ENCODE measurements at places on chromosomes 12 and 14.

GRCh38 chr12:94200695-94201094 lies 52.3 kb downstream of the PLXNC1 start:
- no peak for DNase-seq

- no peak for DNase-seq
Measured at GRCh38 chr14:64815257-64815656, 64.5 kb downstream of the SPTB start.

DNA sequence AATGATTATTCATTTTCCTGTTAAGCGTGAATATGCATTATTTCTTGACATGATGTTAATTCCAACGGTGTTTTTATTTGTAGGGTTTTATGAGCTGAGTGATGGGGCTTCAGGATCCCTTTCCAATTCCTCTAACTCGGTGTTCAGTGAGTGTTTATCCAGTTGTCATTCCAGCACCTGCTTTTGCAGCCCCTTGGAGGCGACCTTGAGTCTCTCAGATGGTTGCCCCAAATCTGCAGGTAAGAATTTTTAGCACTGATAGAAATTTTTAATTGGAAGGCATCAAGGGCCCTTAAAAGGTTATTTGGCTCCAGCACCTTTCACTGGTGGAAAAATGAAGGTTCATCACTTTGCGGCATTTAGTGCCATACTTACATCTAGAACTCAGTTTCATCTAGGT lies 3.7 kb downstream of the DACT1 start:
- no peak for DNase-seq

- no peak for DNase-seq
Measured at GRCh38 chr12:47610686-47611252, 95.1 kb downstream of the RPAP3 start.

DNA sequence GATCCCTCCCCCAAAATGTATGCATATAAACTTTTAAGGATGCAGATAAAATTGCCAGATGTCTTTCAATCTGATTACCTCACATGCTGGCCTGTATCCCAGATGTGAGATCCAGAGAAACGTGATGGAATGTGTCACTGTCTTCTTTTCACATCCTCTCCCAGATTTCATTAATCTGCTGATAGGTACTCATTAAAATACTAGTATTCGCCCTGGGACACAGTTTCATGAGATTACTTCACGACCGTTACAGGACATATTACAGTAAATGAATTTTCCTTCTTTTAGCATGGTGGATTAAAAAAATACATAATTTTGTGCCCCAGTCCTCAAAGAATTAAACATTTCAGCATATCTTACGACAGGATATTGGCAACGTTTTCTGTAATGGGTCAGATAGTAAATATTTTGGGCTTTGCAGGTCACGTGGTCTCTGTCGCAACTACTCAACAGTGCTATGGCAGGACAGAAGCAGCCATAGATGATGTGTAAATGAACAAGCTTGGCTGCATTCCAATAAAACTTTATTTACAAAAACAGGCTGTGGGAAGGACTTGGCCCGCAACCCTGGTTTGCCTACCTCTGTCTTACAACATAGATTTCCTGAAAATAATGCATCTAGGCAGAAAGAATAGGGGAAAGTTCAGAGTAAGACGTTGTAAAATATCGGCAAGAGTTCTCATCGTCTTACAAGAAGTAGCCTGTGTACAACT lies 156.0 kb upstream of the DIO3 start:
- DNase-seq, result no peak

GRCh38 chr12:74963304-74963703 lies 246.3 kb downstream of the KCNC2 start:
- DNase-seq, result no peak

- no peak for DNase-seq
Measured at GRCh38 chr14:96139169-96139568, 65.5 kb upstream of the BDKRB2 start.

DNA sequence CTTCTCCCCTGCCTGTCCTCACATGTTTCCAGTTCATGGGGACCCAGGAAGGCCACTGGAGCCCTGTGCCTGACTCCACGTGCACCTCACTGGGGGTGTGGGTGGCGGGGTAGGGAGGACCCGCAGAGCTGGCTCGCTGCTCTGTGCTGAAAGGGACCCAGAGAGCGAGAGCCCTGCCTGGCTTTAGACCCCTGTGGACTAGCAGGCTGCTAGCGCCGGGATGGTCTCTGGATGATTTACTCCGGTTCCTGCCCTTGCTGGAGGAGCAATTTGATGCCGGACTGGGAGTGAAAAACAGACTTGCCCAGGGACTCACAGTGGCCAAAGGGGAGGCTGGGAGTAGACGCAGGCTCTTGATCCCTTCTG lies 49.0 kb downstream of the NTF3 start:
- DNase-seq, result no peak

- no peak for DNase-seq
Measured at GRCh38 chr14:82897469-82898308, 1364.0 kb upstream of the SEL1L start.

DNA sequence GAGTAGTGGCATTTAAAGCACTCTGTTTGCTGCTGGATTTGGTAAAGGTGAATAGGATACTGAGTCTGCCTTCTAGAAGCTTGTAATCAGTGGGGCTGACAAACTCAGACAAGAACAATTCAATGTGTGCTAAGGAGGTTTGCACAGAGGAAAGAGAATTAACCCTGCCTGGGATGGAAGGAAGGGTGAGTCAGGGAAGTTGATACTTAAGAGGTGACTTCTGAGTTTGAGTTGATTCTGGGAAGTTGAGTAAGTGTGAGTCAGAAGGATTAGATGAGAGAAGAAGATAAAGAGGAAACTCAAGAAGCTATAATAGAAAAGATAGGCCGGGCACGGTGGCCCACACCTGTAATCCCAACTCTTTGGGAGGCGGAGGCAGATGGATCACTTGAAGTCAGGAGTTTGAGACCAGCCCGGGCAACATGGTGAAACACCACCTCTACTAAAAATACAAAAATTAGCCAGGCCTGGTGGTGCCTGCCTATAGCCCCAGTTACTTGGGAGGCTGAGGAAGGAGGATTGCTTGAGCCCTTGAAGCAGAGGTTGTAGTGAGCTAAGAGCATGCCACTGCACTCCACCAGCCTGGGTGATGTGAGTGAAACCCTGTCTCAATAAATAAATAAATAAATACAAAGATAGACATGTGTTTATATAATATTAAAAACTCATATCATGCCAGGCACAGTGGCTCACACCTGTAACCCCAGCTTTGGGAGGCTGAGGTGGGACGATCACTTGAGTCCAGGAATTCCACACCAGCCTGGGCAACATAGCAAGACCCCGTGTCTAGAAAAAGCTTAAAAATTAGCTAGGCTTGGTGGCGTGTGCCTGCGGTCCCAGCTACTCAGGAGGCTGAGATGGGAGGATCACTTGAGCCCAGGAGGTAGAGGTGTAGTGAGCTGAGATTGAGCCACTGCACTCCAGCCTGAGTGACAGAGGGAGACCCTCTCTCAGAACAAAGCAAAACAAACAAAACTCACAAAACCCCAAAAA lies 126.8 kb upstream of the CPM start:
- DNase-seq, result no peak
